M059J (cell line): ENCODE measurements at places on chromosomes 5 and 9. TPM values are rescaled to one million over a fixed set of nuclear protein-coding genes. Genes with fewer than 3 reads are reported as not detected.

- DNase-seq, result no peak
Observed at GRCh38 chr9:24342457-24342856, 203.2 kb downstream of the IZUMO3 start.

The AGXT2 gene
- total RNA-seq, result 0.07 TPM in 1 of 2 replicates, not detected in the other

- DNase-seq, result no peak
Observed at GRCh38 chr9:126700903-126701812, 87.4 kb downstream of the LMX1B start.

The TJP2 gene
- 58.9 and 73.7 TPM in 2 replicates for total RNA-seq

GRCh38 chr5:34657274-34657921, 1.3 kb downstream of the RAI14 start:
- DNase-seq, result peak; percentile 67

The TRIM7 gene
- 1.6 and 3.2 TPM in 2 replicates for total RNA-seq

The S100Z gene
- not detected in 2 replicates for total RNA-seq

GRCh38 chr5:1827886-1828397, 26.7 kb downstream of the NDUFS6 start:
- DNase-seq, result no peak

DNA sequence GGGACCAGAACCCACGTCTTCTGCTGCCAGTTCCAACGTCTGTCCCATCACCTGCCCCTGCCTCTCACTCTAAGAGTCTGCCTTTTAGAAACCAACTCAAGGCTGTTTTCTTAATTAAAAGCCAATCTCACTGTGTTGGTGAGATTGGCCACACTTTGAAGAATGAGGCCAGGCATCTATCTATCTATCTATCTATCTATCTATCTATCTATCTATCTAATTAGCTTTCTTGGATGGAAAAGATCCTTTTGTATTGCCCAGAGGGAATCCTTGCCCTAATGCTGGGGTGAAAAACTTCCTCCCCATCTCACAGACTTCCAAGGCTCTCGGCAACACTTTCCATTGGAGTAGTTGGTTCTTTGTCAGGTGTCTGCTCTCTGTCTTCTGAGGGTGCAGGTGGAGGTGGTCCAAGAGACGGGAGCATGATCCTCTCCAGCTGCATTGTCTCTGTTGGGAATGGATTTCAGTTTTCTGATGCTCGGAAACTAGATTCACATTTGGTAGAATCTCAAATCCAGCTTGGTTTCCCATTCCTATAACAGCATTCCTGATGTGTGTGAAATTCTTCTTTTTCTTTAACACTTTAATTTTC, 57.9 kb downstream of the GALNT12 start:
- no peak for DNase-seq

- DNase-seq, result no peak
Observed at GRCh38 chr5:132064140-132064539, 3.7 kb downstream of the IL3 start.

DNA sequence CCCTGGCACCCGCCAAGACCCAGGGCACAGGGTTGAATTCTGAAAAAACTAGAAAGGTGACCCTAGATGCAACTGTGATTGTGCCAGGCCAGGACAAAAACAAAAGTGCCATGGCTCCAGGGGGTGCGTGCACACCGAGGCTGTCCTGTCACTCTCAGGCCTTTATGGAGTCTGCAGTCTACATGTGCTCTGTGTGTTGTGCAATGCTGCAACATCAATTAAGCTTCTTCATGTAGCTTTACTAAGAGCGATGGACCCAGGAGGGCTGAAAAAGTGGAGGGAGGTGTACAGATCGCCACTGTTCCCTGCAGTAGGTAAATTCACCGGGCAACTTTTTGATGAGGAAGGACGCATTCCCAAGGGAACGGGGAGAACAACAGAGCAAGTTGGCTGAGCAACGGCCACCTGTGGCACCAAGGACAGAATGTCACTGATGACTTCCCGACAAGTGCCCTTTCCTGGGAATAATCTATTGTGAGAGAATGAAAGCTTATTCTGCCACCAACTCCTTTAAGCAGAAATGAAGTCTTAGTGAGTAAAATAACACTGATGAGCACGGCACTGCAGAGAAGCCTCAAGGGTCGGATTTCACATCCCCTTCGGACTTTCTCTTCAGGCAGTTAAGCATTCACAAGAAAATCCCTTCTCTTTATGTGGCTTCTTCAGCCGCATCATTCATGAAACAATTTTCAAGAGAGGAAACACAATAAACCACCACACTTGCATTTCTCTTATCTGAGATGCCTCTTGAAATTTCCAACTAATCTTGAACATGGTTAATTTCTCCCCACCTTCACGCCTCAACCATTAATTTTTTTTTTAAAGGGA, 149.6 kb downstream of the DROSHA start:
- DNase-seq, result no peak

The ENTPD2 gene
- total RNA-seq, result not detected in 2 replicates

GRCh38 chr9:113603048-113603375, 139.5 kb downstream of the RGS3 start:
- no peak for DNase-seq

DNA sequence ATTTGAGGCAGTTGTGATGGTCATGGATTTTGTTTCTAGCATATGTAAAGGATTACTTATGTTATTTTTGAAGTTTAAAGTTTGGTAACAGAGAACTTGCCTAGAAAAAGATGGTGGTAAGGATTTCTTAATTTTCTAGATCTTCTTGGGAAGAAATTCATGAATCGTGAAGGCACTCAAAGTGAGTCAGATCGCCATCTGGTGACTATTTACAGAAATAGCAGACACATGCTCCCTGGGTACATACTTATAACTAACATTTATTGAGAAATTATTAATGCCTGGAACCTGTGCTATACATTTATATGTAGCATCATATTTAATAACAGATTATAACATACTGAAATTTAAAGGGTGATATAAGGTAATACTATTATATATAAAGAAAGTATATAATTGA, 299.7 kb downstream of the IZUMO3 start:
- DNase-seq, result peak; percentile 31

DNA sequence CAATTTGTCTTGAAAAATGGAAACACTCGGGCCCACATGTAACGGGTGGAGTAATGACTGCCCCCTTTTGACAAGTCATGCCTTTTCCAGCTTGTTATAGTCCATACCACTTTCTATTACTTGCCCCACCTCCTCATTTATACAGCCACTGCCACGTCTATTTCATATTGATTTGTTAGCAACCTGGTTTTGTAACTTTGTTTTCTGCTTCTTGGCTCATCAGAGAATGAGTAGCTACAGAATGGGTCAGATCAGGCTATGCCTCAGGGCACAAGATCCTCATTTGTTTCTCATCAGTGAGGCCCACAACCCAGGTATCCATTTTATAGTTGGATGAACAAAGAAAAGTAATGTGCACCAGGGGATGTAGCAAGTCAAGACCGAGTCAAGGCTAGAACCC, 1.7 kb downstream of the GFRA3 start:
- DNase-seq, result no peak

DNA sequence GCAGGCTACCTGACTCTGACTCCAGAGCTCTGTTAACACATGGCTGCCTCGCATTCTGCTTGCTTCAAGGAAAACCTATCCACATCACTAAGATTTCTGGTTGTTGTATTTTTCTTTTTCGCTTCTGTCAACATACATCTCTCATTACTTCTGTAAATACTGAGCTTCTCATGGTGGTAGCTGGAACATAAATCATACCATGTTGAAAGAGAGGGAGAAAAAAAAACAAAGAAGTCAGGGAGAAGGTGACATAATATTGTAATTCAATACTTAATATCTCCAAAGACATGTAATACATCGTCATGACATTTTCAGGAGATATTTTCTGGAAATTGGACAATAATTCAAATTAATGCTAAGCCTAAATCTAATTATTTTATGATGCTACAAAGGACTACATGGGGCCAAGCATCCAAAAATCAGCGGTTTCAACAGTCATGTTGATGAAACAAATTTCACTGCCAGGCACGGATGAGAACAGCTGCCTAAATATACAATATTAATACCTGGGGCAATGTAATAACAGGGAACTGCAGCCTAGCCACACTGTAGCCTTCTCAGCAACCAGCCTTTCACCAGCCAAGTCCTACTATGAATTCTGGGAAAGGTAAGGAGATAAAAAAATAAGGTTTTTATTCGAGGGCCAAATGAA, 332.0 kb downstream of the TRIM32 start:
- no peak for DNase-seq

GRCh38 chr5:97550164-97550563, 367.1 kb upstream of the RIOK2 start:
- peak; percentile 51 for DNase-seq
